ENCODE measurements at places on chromosomes 1 and 21.

DNA sequence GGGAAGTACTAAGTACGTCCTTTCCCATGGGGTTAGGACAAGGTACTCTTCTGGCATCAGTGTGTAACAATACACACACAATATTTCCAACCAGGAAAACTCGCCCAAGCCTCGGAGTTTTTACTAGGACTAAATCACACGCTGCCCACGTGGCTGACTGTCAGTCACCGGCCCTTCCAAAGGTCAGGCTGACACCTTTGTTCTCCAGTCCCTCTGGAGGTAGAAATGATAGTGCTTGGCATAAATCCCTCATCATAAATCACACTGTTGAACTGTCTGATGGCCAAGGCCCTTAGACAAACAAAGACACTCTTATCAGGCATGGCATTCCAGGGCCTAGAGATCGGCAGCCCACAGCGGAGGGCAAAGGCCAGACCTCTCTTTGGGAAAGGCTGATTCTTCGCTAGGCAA, 16.9 kb upstream of the SLAMF9 start:
- no peak for DNase-seq

GRCh38 chr21:33820230-33820770, 95.3 kb downstream of the ATP5PO start:
- DNase-seq, result no peak

GRCh38 chr1:6523566-6523965, 30.7 kb downstream of the NOL9 start:
- DNase-seq, result no peak

GRCh38 chr1:34460193-34460592, 283.5 kb downstream of the C1orf94 start:
- peak; percentile 7 for DNase-seq

- no peak for DNase-seq
These were observed 13.6 kb upstream of the ADARB1 start for GRCh38 chr21:45060675-45061311.

Data from CD8-positive, alpha-beta memory T cell (primary cell).